PC-9 (cell line): ENCODE measurements at places on chromosomes 11 and 22. TPM values are rescaled to one million over a fixed set of nuclear protein-coding genes. Genes with fewer than 3 reads are reported as not detected.

The PRRG4 gene
- total RNA-seq: 11.5 and 11.9 TPM in 2 replicates

The AAMDC gene
- total RNA-seq: 39.8 and 59.3 TPM in 2 replicates

The LIF gene
- total RNA-seq: 17.2 and 17.4 TPM in 2 replicates

The SCO2 gene
- 3.0 and 6.1 TPM in 2 replicates for total RNA-seq

The MS4A4E gene
- not detected in 2 replicates for total RNA-seq

The MYBPC3 gene
- not detected in 2 replicates for total RNA-seq

The HRAS gene
- total RNA-seq: 47.2 and 47.5 TPM in 2 replicates

The HBB gene
- not detected in 2 replicates for total RNA-seq

The ENTHD1 gene
- not detected in 2 replicates for total RNA-seq

DNA sequence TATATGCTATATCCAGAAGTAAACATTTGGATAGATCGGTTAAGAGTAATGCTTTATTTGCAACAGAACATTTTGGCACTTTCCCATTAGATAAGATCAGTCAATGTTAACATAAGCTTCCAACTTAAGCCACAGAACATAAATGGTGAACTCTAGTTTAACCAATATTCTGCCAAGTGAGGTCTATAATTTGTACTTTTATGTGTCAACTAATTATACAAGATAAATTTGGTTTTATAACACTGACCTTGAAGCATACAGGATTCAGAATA is 23.5 kb upstream of the BLID start:
- H3K4me3 ChIP-seq: no peak overlapping the region
- H3K27ac ChIP-seq: no peak overlapping the region
- no peak for DNase-seq

GRCh38 chr11:60925868-60926267 is 1.6 kb downstream of the TMEM132A start:
- 0 out of 2 replicates have a peak, but pooled peaks cover 5% of the 10 kb centered on the region for H3K36me3 ChIP-seq
- no peak overlapping the region for H3K27ac ChIP-seq
- peak overlapping the region; percentile 74; the same call in 1 of the 2 replicates for H3K4me3 ChIP-seq

DNA sequence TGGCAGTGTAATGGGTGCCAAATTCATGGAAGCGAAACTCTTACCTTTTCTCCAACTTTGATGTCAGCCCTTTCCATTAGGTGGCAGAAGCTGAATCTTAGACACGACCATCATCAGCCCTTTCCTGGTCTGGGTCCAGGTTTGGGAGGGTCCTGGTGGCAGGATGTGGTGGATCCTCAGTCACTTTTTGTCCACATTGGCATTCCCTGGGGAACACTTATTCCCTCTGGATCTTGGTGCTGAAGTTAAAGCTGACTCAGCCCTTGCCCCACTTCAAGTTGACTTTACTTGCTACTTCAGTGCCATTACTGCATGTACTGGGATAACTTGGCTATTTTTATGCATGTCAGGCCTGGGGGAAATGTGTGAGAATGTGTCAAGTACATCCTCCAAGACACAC is 16.6 kb upstream of the NTM start:
- H3K27me3 ChIP-seq: peaks cover 14% of the 10 kb centered on the region
- DNase-seq: no peak
- H3K4me3 ChIP-seq: no peak overlapping the region

GRCh38 chr11:65882120-65883057 is 2.8 kb downstream of the CTSW start:
- peaks cover 10% of the 10 kb centered on the region; the same call in 1 of the 2 replicates for H3K4me1 ChIP-seq
- H3K36me3 ChIP-seq: peaks cover 18% of the 10 kb centered on the region; the same call in 1 of the 2 replicates
- no peaks in the 10 kb centered on the region for H3K27me3 ChIP-seq
- H3K27ac ChIP-seq: no peak overlapping the region
- DNase-seq: no peak

DNA sequence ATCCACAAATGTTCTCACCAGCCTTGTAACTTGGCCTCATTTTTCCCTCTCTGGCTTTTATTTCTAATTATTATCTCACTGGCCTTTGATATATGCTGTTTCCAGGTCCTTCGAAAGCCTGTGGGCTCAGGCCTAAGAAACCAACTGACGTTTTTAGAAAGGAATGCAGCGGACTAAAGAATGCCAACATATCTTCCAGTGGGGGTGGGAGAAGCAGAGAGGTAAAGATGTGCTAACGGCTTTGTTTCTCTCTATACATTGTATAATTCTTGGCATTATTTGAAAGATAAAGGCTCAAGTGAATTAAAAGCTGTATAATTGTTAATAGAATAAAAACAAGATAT is 28.2 kb downstream of the OR6Q1 start:
- H3K36me3 ChIP-seq: no peaks in the 10 kb centered on the region
- no peaks in the 10 kb centered on the region for H3K4me1 ChIP-seq
- H3K27ac ChIP-seq: no peak overlapping the region
- no peak for DNase-seq

DNA sequence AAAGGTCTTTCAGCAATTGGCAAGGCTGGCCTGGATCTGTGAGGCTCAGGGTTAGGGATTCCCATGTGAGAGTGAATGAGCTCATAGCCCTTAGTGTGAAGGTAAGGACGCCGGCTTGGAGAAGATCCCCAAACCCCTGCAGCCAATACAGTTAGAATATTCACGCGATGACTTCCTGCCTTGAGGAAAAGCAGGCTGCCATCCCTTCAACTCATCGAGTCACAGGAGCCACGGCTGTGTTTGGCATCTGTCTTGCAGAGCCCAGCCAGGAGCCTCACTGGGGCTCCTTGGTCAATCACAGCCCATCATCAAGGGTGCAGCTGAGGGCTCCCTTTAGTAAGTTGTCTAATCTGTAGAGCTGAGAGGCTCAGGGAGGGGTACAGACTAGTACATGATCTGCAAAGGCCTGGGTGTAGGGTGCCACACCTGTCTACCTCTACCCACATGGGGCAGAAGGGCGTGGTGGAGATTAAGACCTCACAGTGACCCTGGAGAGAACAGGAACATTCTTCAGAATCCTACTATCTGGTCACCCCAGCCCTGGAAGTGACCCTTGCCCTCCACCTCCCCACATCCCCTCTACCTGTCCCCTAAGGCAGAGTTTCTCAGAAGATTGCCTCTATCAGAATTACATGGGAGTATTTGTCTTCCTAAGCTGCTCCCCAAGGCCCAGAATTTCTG is 18.5 kb downstream of the IL10RA start:
- H3K36me3 ChIP-seq: no peaks in the 10 kb centered on the region
- H3K27me3 ChIP-seq: peaks cover 52% of the 10 kb centered on the region
- H3K4me1 ChIP-seq: no peaks in the 10 kb centered on the region
- H3K27ac ChIP-seq: no peak overlapping the region
- no peak for DNase-seq

GRCh38 chr11:92782806-92783205 is 186.6 kb upstream of the MTNR1B start:
- H3K4me1 ChIP-seq: no peaks in the 10 kb centered on the region
- H3K27me3 ChIP-seq: no peaks in the 10 kb centered on the region
- no peaks in the 10 kb centered on the region for H3K36me3 ChIP-seq
- no peak overlapping the region for H3K27ac ChIP-seq
- H3K4me3 ChIP-seq: no peak overlapping the region
- DNase-seq: no peak

DNA sequence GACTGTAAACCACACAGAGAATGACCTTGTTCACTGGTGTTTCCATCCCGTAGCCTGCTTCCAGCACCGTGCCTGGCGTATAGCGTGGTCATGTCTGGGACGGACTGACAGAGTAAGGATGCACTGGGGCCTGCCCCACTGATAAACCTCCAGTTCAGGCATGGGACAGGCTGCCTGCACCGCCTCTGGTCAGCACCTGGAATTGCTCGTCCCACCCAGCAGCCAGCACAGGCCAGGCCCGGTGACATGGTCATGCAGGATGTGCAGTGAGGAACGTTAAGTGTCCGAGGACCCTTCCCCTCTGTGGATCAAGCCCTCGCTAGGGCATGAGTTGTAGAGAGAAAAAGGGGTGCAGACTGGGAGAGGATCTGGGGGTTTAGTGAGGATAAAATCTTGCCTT is 44.8 kb downstream of the LMO1 start:
- no peak overlapping the region for H3K27ac ChIP-seq
- DNase-seq: no peak
- H3K27me3 ChIP-seq: no peaks in the 10 kb centered on the region
- no peak overlapping the region for H3K4me3 ChIP-seq
- no peaks in the 10 kb centered on the region for H3K4me1 ChIP-seq

DNA sequence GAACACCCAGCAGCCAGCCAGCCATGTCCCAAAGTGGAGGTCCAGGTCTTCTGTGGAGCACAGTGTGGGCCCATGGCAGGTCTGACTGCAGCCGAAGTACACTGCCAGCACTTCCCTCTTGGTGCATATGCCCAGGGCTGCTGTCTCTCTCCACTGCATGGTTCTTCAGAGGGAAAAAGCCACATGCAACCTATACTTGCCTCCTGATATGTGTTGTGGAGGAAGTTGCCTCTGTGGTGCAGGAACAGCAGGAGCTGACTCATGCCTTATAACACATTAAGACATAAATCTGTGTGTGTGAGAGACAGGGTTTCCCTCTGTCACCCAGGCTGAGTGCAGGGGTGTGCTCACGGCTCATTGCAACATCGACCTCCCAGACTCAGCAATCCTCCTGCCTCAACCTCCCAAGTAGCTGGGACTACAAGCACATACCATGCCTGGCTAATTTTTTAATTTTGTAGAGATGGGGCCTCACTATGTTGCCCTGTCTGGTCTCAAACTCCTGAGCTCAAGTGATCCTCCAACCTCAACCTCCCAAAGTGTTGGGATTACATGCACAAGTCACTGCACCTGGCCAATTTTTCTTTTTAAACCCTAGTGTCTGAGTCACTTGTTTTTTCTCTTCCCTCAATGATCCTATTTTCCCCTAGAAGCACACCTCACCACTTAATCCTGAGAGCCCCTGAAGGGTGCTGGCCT is 98.8 kb downstream of the MPPED2 start:
- H3K4me3 ChIP-seq: no peak overlapping the region
- no peaks in the 10 kb centered on the region for H3K4me1 ChIP-seq
- H3K27me3 ChIP-seq: peaks cover 50% of the 10 kb centered on the region
- DNase-seq: no peak

- no peak for DNase-seq
- H3K36me3 ChIP-seq: no peaks in the 10 kb centered on the region
- no peak overlapping the region for H3K4me3 ChIP-seq
- no peaks in the 10 kb centered on the region for H3K27me3 ChIP-seq
- peaks cover 89% of the 10 kb centered on the region for H3K4me1 ChIP-seq
Observed at GRCh38 chr11:123185326-123185725, 9.7 kb downstream of the CLMP start.

- DNase-seq: no peak
- no peak overlapping the region for H3K4me3 ChIP-seq
- 0 out of 2 replicates have a peak, but pooled peaks cover 3% of the 10 kb centered on the region for H3K27me3 ChIP-seq
- H3K4me1 ChIP-seq: no peaks in the 10 kb centered on the region
Observed at GRCh38 chr11:330694-331357, 10.2 kb upstream of the IFITM3 start.

- H3K4me1 ChIP-seq: no peaks in the 10 kb centered on the region
- H3K4me3 ChIP-seq: no peak overlapping the region
- H3K27ac ChIP-seq: no peak overlapping the region
- no peak for DNase-seq
Observed at GRCh38 chr11:31798057-31798553, 13.0 kb downstream of the PAX6 start.

GRCh38 chr11:45104006-45104789 is 42.2 kb upstream of the PRDM11 start:
- no peak for DNase-seq
- H3K4me1 ChIP-seq: no peaks in the 10 kb centered on the region
- no peak overlapping the region for H3K4me3 ChIP-seq
- H3K27ac ChIP-seq: no peak overlapping the region
- peaks cover 36% of the 10 kb centered on the region for H3K27me3 ChIP-seq
- H3K36me3 ChIP-seq: no peaks in the 10 kb centered on the region

DNA sequence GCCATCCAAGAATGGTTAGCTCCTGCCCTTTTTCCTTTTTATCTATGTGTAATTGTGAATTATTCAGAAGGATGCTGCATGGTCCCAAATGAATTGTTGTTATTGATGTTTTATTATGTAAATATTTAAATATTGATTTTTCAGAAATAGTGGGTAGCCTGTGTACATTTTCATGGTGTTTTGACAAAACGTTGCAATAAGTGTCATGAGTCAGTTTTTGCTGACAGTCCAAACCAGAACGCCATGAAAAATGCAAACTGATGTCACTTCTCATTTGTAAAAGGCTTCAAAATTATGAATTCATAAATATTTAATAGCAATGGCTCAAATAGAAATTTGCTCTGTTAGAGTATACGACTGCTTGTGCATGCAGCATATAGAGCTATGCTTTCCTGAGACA is 422.5 kb downstream of the CNTN5 start:
- no peaks in the 10 kb centered on the region for H3K4me1 ChIP-seq
- H3K27ac ChIP-seq: no peak overlapping the region
- H3K36me3 ChIP-seq: no peaks in the 10 kb centered on the region

- no peak for DNase-seq
- H3K4me1 ChIP-seq: peaks cover 25% of the 10 kb centered on the region
- H3K4me3 ChIP-seq: no peak overlapping the region
- no peaks in the 10 kb centered on the region for H3K27me3 ChIP-seq
- no peak overlapping the region for H3K27ac ChIP-seq
Observed at GRCh38 chr11:12731841-12732336, 57.7 kb downstream of the TEAD1 start.

GRCh38 chr22:35688913-35689675 is 28.6 kb upstream of the APOL5 start:
- H3K4me1 ChIP-seq: no peaks in the 10 kb centered on the region
- no peak overlapping the region for H3K27ac ChIP-seq
- no peak for DNase-seq
- no peaks in the 10 kb centered on the region for H3K27me3 ChIP-seq
